ENCODE measurements at places on chromosomes 12 and 14.

DNA sequence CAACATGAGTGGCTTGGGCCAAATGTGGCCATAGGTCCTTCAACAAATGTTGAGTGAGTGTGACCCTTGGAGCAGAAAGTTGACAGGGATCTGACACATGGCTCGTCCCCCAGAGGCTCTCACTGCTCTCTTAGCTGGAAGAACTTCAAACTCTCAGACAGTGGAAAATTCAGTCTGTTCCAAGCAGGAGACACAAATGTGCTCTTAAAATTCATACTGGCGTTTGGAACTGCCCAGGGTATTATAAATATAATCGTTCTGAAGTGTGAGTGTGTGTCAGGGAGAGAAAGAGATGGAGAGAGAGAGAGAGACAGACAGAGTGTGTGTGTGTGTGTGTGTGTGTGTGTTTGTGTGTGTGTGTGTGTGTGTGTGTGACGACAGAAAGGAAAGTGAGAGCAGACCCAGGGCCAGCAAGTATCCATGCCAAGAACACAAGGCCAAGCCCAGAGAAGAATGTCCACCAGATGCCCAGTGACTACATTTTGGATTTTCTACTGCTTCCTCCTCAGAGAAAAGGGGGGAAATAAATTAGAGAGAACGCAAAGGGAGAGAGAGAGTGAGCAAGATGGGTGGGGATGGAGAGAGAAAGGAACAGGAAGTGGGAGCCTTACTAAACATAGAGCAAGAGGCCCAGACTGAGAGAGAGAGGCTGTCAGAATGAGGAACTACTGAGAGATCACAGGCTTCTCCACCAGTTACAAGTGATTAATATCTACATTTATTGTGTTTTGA lies 193.6 kb upstream of the NUDT4 start:
- no peak for DNase-seq

GRCh38 chr12:3885277-3886094 lies 12.3 kb upstream of the PARP11 start:
- no peak for DNase-seq

DNA sequence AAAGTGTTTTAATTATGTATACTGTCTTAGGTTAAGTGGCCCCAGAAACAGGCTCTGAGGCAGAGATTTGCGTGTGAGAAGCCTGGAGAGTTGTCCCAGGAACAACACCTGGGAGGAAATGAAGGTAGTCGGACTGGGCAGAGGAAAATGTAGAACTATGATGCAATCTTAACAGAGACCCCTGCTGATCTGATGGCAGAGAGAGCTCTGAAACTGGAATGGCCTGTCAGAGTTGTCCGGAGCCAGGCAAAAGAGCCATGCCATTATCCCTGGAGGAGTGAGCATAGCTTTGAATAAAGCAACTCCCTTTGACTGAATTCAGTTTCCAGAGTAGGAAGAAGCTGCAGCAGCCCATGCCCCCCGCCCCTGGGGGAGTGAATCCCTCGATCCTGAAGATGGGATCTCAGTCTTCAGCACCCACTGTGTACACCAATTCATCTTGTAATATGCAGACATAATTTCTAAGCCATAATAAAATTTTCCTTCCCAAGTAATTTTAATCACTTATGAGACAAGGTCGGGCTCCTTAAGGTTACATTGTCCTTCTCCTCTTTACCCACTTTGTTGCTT lies 264.8 kb downstream of the PDZRN4 start:
- no peak for DNase-seq

- DNase-seq = no peak
Measured at GRCh38 chr14:95192311-95192710, 35.0 kb upstream of the DICER1 start.

DNA sequence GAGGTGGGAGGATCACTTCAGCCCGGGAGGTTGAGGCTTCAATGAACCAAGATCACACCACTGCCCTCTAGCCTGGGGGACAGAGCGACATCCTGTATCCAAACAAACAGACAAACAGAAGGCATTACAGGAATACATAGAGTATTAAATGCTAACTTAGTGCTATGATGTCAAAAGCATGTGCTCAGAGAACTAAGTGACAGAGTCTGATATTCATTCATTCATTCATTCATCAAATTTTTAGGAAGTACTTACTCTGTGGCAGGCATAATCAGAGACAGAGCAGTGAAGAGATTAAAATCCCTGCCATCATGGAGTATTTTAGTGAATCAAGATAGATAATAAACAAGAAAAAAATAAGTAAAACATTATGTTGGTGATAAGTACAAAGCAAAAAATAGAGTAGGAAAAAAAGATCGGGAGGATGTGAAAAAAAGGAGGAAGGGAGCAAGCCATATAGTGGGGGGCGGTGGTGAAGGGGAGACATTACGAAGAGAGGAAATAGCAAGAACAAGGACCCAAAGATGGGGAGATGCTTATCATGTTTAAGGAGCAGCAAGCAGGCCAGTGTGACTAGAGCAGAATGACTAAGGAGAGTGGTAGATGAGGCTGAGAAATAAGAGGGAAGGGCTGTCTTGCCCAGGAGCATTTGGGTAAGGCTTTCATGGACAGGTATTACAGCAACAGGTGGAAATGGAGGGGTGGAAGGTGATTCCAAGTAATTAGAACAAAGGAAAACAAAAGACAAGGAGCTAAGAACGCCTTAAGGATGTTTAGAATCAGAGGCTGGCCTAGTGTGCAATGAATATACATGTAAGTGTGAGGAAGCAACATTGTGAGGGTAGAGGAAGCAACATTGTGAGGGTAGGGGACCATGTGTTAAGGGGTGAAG lies 2.8 kb downstream of the MAP4K5 start:
- DNase-seq = no peak

DNA sequence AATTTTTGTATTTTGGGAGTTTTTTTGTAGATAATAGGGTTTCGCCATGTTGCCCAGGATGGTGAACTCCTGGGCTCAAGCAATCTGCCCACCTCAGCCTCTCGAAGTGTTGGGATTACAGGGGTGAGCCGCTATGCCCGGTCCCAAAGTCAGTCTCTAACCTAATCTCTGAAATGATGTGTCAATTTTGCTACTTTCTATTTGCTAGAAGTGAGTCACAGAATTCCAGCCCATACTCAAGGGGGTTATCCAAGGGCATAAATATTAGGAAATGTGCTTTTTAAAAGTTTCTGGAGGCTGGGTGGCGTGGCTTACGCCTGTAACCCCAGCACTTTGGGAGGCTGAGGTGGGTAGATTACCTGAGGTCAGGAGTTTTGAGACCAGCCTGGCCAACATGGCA lies 40.5 kb downstream of the RESF1 start:
- no peak for DNase-seq

GRCh38 chr14:21039585-21040369 lies 2.4 kb upstream of the RNASE7 start:
- DNase-seq = no peak

GRCh38 chr14:105329411-105330150 lies 15.0 kb downstream of the PACS2 start:
- DNase-seq = no peak

GRCh38 chr12:127991485-127991884 lies 275.5 kb upstream of the TMEM132C start:
- no peak for DNase-seq

GRCh38 chr12:91620992-91621391 lies 438.4 kb upstream of the DCN start:
- DNase-seq = no peak

- DNase-seq = no peak
Measured at GRCh38 chr12:2068653-2069052, 15.9 kb downstream of the CACNA1C start.

- DNase-seq = no peak
Measured at GRCh38 chr12:109452489-109452888, 24.6 kb downstream of the KCTD10 start.

GRCh38 chr12:106118381-106119130 lies 20.2 kb downstream of the NUAK1 start:
- no peak for DNase-seq

DNA sequence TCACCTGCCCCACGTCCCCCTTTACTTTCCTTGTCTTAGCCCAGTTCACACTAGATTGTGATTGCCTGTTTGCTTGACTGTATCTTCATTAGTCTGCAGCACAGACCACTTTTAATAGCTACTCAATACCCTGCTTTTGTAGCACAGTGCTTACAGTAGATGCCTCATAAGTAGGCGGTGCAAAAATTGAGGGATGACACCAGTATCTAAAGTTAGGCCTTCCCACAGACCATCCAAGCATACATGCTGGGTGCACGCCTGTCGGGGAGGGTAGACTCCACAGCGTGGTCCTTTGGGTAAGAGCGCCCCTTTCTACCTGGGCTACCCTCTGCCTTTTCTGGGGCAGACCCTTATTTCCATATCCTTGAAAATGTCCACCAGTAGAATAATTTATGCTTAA lies 140.8 kb downstream of the GCH1 start:
- DNase-seq = no peak

DNA sequence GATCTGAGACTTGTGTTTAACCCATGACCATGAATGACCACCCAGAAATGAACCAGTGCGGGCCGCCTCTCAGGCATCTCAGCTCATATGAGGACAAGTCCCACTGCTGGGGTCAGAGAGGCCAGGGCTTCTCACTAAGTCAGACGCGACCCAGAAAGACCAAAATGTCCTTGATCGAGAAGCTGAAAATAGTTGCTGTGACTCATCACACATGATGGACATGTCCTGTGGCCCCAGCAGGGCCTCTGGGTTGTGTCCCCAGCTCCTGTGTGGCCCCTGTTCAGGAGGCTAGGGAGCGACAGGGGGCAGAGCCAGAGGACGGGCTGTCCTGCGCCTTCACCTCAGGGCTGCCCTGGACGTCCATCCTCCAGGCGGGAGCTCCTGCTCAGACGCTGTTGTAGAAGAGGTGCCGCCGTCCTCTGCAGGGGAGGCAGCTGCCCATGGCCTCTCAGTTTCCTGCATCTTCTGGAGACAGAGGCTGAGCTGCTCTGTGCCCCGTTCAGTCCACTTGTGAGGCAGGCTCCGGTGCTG lies 29.0 kb upstream of the FAM181A start:
- no peak for DNase-seq

GRCh38 chr12:18368594-18368993 lies 107.3 kb downstream of the PIK3C2G start:
- no peak for DNase-seq

DNA sequence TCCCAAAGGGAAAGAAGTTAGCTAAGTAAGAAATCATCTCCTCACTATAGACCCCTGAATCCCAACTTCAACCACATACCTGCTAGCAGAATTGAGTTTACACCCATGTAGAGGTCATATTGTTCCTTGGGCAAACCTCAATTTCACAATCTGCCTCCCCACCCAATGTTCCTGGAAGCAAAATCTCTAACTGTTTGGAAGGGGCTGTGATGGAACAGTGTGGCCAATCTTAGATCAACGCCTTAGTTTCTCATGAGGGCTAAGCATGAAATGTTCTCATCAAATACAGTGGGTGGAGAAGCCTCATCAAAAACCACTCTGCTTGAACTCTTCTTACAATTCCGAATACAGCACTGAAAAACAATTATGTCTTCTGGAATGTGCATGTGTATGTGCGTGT lies 284.0 kb upstream of the NOS1 start:
- no peak for DNase-seq

DNA sequence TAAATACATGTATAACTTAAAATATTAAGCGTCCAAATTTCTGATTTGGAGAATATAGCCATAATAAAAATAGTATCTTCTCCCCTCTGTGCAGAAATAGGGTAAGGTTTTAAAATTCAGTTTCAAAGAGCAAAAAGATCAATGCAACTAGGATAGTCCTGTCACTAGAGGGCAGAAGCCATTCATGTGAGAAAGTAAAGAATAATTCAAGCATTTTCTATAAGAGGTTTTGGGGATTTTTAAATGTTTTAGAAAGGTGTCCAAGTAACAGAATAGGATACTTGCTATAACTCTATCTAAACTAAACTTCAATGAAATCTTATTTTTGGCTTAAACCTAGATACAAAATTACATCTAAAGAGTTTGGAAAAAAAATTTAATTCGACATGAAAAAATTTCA lies 50.3 kb downstream of the ADAMTS20 start:
- DNase-seq = no peak

DNA sequence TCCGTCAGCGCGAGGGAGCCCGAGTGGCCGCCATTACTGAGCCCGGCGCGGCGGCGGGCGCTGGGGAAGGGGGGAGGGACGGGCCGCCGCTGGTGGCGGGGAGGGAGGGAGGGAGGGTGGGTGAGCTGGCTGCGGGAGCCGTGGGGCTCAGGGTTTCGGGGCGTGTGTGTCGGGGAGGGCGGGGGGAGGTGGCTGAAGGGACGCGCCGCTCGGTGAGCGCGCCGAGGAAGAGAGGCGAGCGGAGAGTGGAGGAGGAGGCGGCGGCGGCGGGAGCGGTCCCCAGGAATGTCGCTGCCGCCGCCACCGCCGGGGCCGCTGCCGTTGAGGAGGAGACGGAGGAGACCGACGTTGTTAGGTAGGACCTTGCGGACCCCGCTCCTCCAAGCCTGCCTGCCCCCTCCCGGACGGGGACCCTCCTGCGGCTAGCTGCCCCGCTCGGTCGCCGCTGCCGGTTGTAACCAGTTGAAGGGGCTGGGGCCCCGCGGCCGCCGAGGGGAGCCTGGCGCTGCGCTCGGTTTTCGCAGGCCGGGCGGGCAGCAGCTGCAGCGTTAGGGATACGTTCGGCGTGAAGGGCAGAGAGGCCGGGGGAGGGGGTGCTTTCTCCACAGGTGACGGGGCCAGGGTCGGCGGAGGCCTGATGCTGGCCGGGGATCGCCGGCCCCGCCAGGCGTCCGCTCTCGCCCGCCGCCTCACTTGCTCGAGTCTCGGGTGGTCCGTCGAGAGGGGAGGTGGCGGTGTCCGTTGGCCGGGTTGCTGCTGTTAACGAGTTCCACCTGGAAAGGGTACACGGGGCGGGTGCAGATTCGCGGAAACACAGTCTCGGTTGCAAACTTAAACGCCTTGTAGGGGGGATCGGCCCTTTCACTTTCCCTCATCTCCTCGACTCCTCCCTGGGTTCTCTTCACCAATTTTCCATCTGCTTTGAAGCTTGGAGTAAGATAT lies at the start of gene ARHGAP5:
Gene ARHGAP5 (plus strand): TSS at position 224 of the 942 bp plus-strand sequence. CDS start 13,366 bp downstream, outside the sequence.
- DNase-seq = peak; percentile 76

GRCh38 chr12:118356809-118357256 lies 15.9 kb downstream of the TAOK3 start:
- DNase-seq = no peak

GRCh38 chr12:26473291-26473690 lies 277.9 kb downstream of the SSPN start:
- no peak for DNase-seq

GRCh38 chr12:117367006-117367638 lies 5.7 kb upstream of the NOS1 start:
- peak; percentile 82 for DNase-seq

GRCh38 chr12:15956413-15957185 lies 45.5 kb downstream of the DERA start:
- no peak for DNase-seq

DNA sequence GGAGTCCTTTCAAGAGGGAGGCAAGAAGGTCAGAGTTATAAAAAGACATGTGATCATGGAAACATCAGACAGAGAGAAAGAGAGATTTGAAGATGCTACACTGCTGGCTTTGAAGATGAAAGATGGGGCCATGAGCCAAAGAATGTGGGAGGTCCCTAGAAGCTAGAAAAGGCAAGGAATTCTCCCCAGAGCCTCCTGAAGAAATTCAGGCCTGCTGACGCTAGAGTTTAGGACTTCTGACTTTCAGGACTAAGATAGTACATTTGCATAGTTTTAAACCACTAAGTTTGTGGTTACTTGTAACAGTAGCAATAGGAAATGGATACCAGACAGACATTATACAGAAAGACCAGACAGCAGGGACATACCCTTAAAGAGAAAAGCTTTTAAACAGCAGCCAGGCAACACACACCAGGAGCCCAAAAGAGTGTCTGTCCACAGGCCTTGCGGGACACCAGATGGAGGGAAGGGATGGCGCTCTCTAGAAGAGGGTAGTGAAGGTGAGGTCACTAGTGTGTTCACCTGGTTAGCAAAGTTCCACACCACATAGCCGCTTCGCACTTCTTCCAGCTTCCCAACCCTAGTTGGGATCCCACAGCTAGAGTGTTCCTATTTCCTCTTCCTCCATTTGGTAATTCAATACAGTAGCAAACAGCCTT lies 29.7 kb upstream of the CEBPE start:
- DNase-seq = no peak
